ENCODE measurements at places on chromosomes 13 and 19. TPM values are rescaled to one million over a fixed set of nuclear protein-coding genes. Genes with fewer than 3 reads are reported as not detected.

SHC2 gene
- 2.1 TPM for total RNA-seq

DNA sequence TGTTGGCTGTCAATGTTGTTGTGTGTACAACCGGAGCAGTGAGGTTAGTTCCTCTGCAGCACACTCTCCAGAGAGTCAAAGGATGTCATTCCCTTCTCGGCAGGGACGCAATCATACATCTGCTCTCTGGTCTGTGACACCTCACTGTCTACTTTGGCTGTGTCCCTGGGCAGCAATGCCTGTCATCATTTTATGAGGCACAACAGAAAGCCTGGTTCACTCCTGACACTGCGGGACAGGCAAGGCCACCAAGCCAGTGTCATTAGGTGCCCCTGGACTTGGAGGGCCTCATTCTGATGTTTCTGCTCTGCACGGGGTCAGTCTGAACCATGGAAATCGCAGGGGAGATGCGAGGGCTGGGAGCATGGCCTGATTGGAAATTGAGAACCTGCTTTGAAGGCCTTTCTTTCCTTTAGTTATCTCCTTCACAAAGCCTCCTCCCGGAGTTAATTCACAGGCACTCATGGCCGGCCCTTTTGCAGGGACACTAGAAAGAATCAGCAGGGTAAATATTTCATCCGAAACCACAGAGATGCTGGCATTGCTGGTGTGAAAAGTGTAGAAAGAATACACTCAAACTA, 284.4 kb downstream of the ZNF536 start:
- no peaks in the 10 kb centered on the region for H3K36me3 ChIP-seq
- no peaks in the 10 kb centered on the region for H3K27me3 ChIP-seq
- no peak overlapping the region for H3K27ac ChIP-seq
- no peaks in the 10 kb centered on the region for H3K4me1 ChIP-seq
- no peak for DNase-seq
- no peak overlapping the region for H3K4me3 ChIP-seq

PPP1R13L gene
- 1.2 TPM for total RNA-seq

- no peak for DNase-seq
- no peaks in the 10 kb centered on the region for H3K36me3 ChIP-seq
- H3K4me1 ChIP-seq: no peaks in the 10 kb centered on the region
- H3K4me3 ChIP-seq: no peak overlapping the region
These were observed 23.5 kb upstream of the MIER2 start for GRCh38 chr19:367963-368629.

- peaks cover 7% of the 10 kb centered on the region for H3K27me3 ChIP-seq
- no peaks in the 10 kb centered on the region for H3K4me1 ChIP-seq
- no peaks in the 10 kb centered on the region for H3K36me3 ChIP-seq
- H3K27ac ChIP-seq: peak overlapping the region; percentile 89
- DNase-seq: peak; percentile 39
These were observed 5.2 kb downstream of the PPP1R14A start for GRCh38 chr19:38250821-38251563.

CEACAM7 gene
- total RNA-seq: not detected

- no peaks in the 10 kb centered on the region for H3K36me3 ChIP-seq
- H3K27ac ChIP-seq: no peak overlapping the region
- no peaks in the 10 kb centered on the region for H3K27me3 ChIP-seq
- H3K4me3 ChIP-seq: no peak overlapping the region
- H3K4me1 ChIP-seq: peaks cover 6% of the 10 kb centered on the region
- DNase-seq: no peak
These were observed 108.9 kb downstream of the ZAR1L start for GRCh38 chr13:32206097-32206740.

IL4I1 gene
- 0.15 TPM for total RNA-seq

DNA sequence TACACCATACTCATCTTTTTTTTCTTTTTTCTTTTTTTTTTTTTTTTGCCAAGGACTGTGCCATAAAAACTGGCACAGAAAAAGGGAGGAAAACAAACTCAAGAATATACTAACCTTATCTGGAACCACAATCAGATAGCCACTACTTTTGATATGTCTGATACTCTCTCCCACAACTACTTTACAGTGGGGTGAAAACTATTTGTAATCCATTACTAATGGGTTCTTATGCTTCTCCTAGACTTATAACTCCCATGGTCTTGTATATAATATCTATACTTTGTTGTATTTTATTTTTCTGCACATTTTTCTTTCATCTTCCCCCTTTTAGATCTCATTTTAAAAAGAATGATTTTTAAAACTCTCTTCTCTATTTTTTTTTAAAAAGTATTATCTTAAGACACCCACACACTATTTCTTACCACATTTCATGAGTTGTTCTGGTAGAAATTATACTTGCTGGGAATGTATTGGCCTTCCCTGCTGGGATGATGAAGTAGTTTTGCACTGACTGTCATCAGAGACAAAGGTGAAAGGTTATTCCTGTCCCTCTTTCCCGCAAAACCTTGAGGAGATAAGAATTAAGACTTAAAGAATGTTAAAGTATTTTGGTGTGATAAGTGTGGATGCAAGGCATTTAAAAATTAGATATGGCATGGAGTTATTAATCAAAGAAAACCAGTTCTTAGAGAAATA, 146.7 kb upstream of the KLF12 start:
- H3K4me3 ChIP-seq: no peak overlapping the region
- H3K4me1 ChIP-seq: peaks cover 8% of the 10 kb centered on the region
- H3K36me3 ChIP-seq: no peaks in the 10 kb centered on the region
- no peak for DNase-seq
- no peak overlapping the region for H3K27ac ChIP-seq

DNA sequence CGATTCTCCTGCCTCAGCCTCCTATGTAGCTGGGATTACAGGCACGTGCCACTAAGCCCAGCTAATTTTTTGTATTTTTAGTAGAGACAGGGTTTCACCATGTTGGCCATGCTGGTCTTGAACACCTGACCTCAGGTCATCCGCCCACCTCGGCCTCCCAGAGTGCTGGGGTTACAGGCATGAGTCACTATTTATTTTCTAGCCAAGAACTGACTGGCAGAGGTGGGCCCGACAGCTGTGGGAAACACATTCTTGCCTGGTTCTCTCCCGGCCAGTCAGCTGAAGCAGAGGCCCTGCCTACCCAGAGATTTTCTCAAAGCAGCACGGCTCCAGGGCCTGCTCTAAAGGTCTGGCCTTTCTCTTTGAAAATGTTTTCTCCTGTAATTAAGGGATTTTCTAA, 108.0 kb downstream of the KCTD15 start:
- H3K36me3 ChIP-seq: no peaks in the 10 kb centered on the region
- DNase-seq: no peak
- peaks cover 4% of the 10 kb centered on the region for H3K4me1 ChIP-seq
- H3K27ac ChIP-seq: peak overlapping the region; percentile 66

GRCh38 chr13:53782488-53782961, 753.9 kb downstream of the OLFM4 start:
- no peaks in the 10 kb centered on the region for H3K27me3 ChIP-seq
- no peak overlapping the region for H3K27ac ChIP-seq
- H3K4me3 ChIP-seq: no peak overlapping the region

- no peak for DNase-seq
- H3K4me1 ChIP-seq: peaks cover 79% of the 10 kb centered on the region
- peak overlapping the region; percentile 79 for H3K27ac ChIP-seq
- no peak overlapping the region for H3K4me3 ChIP-seq
- no peaks in the 10 kb centered on the region for H3K36me3 ChIP-seq
- no peaks in the 10 kb centered on the region for H3K27me3 ChIP-seq
These were observed 18.3 kb downstream of the MED26 start for GRCh38 chr19:16609511-16610200.

- DNase-seq: no peak
- no peak overlapping the region for H3K27ac ChIP-seq
- H3K36me3 ChIP-seq: no peaks in the 10 kb centered on the region
- no peaks in the 10 kb centered on the region for H3K4me1 ChIP-seq
- peaks cover 32% of the 10 kb centered on the region for H3K27me3 ChIP-seq
- no peak overlapping the region for H3K4me3 ChIP-seq
These were observed 11.7 kb downstream of the DACT3 start for GRCh38 chr19:46648961-46649960.

LIPE gene
- 14.6 TPM for total RNA-seq

DNA sequence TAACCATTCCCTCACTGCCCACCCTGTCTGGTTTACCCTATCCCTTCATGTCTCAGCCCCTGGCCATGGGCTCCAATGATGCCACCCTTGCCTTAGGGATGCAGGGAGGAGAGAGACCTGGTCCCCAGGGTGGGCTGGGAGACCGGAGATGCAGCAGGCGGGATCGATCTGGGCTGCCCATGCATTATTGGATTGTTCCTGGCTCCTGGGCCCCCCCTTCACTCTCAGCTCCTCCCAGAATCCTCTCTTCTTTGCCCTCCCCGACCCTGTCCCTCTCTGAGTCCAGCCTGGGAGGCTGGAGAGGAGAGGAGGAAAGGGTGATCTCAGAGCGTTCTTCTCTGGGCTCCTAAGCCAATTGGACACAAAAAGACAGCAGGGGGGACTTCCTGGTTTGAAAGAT, 5.8 kb downstream of the KASH5 start:
- no peak for DNase-seq
- peaks cover 5% of the 10 kb centered on the region for H3K27me3 ChIP-seq
- H3K4me3 ChIP-seq: no peak overlapping the region
- H3K27ac ChIP-seq: no peak overlapping the region
- no peaks in the 10 kb centered on the region for H3K4me1 ChIP-seq

RPS28 gene
- total RNA-seq: 303 TPM

- H3K27ac ChIP-seq: no peak overlapping the region
- H3K4me1 ChIP-seq: no peaks in the 10 kb centered on the region
- no peak overlapping the region for H3K4me3 ChIP-seq
- no peaks in the 10 kb centered on the region for H3K36me3 ChIP-seq
- DNase-seq: no peak
- H3K27me3 ChIP-seq: no peaks in the 10 kb centered on the region
These were observed 397.8 kb upstream of the ZNF507 start for GRCh38 chr19:31947436-31948115.

DNA sequence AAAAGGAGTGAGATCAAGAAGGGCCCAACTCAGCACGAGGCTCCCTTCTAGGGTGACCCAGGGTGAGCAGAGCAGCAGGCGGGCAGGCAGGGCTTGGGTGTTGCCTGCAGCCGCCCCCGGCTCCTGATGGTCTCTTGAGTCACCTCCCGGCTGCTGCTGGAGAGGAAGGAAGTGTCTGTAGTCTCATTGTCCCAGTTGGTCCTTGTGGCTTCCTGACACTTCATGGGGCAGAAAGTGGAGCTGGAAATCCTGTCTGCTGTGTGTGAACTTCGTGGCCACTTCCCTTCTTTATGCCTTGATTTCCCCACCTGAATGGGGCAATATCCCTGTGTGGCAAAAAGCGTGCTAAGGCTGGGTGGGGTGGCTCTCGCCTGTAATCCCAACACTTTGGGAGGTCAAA, 2.5 kb downstream of the MAP1S start:
- H3K4me3 ChIP-seq: no peak overlapping the region
- H3K27me3 ChIP-seq: no peaks in the 10 kb centered on the region
- no peaks in the 10 kb centered on the region for H3K36me3 ChIP-seq
- H3K4me1 ChIP-seq: peaks cover 29% of the 10 kb centered on the region
- DNase-seq: peak; percentile 24
- peak overlapping the region; percentile 12 for H3K27ac ChIP-seq

DNA sequence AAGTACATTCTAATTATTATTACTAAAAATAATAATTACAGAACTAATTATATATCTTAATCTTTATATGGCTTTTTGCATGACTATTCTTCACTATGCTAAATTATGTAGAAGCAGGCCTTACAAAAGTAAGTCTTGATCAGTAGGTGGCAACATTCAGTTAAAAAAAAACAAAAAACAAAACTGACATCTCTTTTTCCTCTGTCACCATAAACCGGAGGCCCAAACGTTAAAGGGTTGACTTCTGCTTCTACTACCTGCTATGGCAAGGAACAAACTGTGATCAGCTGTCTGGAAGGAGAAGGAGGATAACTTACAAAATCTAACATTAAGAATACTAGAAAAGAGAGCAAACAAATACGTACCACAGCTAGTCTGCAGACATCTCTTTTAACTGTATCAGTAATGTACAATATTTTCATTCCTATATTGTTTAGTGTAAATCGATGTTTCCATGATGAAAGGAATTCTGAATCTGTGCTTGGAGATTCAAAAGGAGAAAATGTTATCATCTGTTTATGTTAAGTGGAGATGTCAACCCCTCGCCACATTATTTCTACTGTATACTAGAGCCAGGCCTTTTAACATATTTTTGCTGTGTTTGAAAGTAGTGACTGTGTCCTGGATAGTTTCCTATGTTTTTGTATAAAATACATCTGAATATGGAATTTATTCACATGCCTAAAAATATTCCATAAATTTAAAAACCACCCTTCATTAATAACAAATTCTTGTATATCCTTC, 1525.4 kb downstream of the SLITRK1 start:
- no peaks in the 10 kb centered on the region for H3K4me1 ChIP-seq
- H3K27me3 ChIP-seq: no peaks in the 10 kb centered on the region
- DNase-seq: no peak
- H3K27ac ChIP-seq: no peak overlapping the region
- no peaks in the 10 kb centered on the region for H3K36me3 ChIP-seq
- no peak overlapping the region for H3K4me3 ChIP-seq

DNA sequence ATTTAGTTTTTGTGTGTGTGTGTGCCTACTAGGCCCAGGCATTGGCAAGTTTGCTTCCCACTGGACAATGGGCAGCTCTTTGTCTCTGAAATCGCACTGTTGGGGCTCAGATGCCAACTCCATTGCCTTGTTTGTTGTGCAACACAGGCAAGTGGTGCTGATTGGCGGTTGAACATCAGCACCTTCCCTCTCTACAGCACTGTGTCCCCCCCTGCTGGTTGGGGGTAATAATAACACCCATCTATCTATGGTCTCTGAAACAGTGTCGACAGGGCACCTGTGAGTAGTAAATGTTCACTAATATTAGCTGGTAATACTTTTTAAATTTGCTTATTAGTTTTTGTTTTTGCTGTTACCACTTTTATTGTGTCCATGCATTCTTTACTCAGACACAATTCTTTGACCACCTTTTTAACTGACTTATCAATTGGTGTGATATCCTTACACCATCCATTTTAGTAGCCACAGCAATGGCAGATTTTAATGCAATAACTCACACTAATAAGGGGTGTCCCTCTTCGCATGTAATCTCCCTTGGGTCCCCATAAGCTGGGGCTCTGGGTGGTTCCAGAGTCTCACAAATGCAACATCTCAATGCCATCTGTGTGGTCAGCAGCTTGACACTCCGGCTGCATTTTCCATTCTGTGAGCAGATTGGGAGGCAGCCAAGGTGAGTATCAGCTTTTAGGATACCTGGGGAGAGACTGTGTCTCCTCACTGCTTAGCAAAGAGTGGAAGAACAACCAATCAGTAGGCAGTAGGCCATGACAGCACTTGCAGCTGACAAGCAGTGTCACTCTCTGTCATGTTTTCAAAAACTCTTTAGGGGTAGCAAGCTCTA, 47.7 kb upstream of the UQCRFS1 start:
- peak; percentile 22 for DNase-seq
- peaks cover 12% of the 10 kb centered on the region for H3K4me1 ChIP-seq
- H3K4me3 ChIP-seq: no peak overlapping the region
- H3K36me3 ChIP-seq: no peaks in the 10 kb centered on the region

ANKLE1 gene
- total RNA-seq: not detected
